ENCODE measurements at places on chromosomes 7 and 10.

DNA sequence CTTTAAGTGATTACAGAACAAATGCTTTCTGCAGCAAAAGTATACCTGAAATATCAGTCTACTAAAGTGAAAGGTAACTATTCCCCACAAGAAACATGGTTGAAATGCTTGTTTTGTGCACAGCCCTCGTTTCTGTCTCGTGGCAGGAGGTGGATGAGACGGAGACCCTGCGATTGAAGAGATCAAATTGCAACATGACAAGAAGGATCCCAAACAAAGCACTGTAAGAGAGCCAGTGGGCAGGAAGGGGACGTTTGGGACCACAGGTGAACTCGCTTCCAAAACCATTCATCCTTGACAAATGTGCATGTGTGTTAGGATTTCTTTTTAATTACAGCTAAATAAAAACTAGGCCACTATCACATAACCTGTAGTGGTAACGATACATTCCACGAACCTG, 192.6 kb downstream of the CCSER2 start:
- DNase-seq: no peak

GRCh38 chr7:36626111-36626510, 98.2 kb downstream of the AOAH start:
- no peak for DNase-seq

GRCh38 chr7:48875045-48875916, 49.1 kb upstream of the CDC14C start:
- DNase-seq: peak; percentile 4

- no peak for DNase-seq
Measured at GRCh38 chr10:82981137-82981723, 1106.2 kb downstream of the NRG3 start.

GRCh38 chr7:1041551-1042491, 2.5 kb upstream of the GPR146 start:
- DNase-seq: peak; percentile 81

DNA sequence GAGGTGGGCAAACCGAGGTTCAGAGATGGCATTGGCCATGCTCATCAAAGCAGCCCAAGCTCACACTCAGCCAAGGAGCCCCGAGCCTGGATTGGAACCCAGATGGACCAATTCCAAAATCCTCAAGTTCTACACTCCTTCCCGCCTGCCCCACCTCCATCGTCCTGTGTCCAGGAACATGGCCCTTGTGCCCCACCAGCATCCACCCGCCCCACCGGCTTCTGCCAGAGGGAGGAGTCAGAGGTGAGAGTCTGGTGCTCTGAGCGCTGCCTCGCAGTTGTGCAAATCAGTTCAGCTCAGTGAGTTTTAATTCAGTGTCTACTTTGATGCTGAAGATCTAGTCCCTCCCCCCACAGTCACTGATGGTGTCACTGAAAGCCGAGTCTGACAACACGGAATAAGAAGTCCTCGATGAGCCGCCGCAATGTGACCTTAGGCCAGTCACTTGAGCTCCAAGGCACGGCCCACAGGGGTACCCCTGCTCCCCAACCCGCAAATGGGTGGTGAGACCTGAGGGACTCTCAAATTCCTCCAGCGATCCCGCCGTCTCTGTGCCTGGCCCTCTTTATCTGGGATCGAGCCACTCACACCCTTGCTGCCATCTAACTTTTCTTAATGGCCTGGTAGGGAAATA, 26.3 kb downstream of the PRKAG2 start:
- DNase-seq: no peak

DNA sequence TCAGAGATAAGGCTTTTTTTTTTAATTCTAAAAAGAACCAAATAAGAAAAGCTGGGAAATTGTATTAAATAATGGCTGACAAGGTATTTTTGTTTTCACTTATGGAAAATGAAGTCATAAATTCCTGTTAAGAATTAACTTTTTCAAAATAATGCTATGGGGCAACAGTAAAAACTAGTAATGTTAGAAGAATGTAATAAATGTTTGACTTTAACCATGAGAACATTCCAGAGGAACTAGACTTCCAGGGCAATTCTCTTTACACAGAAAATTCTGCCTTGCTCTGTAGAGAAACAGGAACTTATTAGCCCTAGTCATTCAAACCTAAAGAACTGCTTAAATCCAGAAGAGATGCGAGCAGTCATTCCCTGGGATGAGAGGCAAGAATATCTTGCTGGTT, 571.1 kb downstream of the IPMK start:
- no peak for DNase-seq

GRCh38 chr10:117609796-117610170, 67.2 kb downstream of the EMX2 start:
- no peak for DNase-seq

DNA sequence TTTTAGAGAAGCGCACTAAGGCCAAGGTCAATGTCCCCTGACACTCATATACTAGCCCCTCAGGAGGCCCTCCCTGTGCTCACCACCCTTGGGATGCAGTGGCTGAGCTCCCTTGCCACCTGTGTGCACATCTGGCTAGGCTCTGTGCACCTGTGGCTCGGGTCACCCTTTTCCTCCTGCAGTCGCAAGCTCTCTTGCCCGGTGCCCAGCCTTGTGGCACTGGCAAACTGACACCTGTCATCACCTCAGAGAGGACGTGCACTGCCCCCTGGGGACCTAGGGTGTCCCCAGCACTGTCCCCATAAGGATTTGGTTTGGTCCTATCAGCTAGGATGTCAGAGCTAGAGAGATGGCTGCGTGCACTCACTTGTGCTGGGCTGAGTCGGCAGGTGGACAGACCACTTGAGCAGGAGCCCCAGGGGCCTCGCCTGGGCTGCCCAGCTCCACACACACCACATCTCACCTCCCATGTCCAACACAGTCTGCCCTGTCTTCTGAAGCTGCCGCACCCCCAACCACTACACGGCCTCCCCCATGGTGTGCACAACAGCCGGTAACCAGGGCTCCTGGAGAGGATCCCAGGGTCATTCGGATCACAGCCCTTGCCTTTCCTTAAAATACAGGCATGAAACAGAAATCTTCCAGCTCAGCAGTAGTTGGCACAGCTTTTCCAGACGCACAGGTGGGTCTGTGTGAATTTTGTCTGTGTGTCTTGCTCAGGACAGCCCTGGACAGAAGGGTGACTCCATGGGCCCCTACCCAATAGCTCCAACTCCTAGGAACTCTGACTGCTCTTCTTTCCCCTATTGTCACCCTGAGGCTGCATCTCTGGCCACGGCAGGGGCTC, 111.0 kb downstream of the GRID1 start:
- DNase-seq: no peak

GRCh38 chr7:46755120-46756034, 826.5 kb downstream of the TNS3 start:
- no peak for DNase-seq

DNA sequence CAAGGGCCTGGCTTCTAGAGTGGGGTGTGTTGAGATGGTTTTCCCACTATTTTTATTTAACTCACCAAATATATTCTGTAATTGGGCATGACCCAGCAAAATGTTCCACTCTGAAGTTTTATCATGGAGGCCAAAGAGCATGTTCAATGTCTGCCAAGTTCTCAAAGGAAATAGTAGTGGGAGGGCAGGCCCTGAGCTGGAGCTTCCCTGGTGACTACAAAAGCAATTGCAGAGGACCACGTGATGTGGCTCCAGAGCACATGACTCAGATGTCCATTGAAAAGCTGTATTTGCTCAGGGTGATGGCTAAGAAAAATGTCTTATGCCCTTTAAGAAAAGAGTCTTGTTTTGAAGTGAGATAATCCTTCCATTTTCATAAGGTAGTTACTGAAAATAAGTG, 1024.8 kb downstream of the LRMDA start:
- DNase-seq: no peak

DNA sequence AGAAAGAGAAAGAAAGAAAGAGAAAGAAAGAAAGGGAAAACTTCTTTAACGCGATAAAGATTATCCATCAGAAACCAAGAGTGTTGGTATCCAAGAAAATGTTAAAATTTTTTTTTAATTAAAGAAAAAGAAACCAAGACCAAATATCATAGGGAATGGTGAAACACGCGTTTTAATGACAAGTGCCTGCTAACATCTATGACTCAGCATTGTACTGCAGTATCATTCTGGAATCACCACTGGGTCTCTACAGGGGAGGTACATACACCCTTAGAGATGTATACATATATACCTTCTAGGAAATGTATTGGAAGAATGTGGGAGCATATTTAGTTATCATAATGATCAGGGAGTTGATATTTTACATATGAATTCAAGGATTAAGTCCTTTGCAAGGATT, 32.1 kb upstream of the PIK3AP1 start:
- no peak for DNase-seq

DNA sequence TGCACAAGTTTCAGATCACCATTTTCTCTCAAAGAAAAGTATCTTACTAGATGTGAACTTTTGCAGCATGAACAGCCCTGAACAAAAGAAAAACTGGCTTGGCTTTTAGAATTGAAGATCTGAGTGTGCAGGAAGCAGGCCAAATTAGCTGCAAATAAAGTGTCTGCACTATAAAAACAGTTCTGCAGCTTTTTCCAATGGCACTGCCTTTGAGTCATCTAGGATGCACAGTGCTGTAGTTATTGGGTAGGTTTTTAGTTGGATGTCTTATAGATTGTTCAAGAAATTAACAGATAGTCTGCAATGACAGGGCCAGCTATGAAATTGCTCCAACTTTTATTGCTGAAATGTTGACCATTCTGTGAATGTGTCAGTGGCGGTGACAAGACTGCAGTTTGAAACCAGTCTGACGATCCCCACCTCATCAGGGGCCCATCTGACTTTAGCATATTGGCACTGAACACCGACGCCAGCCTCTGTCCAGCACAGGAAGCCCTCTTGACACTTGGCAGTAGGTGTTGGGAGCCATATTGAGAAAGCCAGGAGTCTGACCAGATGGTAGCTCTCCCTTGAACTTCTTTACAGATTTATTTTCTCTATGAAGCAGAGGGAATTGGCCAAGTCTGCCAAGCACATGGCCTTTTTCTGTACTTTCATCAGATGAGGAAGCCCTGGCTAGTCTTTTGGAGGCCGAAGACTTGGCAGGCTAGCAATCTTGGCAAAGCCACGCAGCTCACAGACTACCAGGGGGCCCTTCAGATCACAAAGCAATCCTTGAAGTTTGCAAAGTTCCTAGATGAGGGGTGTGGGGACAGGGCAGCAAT, 490.6 kb downstream of the NEBL start:
- no peak for DNase-seq

- DNase-seq: peak; percentile 84
Measured at GRCh38 chr7:7761340-7761973, 43.0 kb upstream of the RPA3 start.

- peak; percentile 79 for DNase-seq
Measured at GRCh38 chr7:131107337-131108211, 220.1 kb upstream of the MKLN1 start.

DNA sequence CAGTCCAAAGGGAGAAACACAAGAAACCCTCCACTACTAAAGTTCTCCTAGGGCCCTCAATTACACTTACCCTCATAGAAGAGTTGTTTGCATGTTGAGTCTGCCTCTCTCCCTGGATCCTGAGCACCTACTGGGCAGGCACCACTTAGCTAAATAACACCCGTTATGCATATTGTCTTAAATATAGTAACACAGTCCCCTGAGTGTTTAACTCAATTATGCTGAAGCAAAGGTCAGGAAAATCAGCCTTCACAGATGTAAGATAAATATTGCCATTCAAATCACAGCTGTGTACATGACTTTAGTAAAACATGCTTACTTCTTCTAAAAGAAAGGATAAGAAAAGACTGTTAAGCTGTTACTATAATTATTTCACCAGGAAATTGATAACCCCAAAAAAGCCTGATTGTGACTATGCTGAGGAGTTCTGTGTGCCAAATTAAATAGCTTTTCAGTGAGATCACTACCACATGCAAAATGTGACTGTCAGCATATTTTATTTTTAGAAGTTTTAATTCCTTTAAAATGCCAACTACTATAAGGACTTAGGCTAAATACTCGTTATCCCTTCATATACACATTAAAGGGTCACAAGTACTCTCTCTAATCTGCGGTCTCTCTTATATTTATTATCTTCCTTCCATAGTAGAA, 733.9 kb upstream of the PHF14 start:
- no peak for DNase-seq

GRCh38 chr7:11642276-11642675, 189.7 kb downstream of the THSD7A start:
- no peak for DNase-seq

DNA sequence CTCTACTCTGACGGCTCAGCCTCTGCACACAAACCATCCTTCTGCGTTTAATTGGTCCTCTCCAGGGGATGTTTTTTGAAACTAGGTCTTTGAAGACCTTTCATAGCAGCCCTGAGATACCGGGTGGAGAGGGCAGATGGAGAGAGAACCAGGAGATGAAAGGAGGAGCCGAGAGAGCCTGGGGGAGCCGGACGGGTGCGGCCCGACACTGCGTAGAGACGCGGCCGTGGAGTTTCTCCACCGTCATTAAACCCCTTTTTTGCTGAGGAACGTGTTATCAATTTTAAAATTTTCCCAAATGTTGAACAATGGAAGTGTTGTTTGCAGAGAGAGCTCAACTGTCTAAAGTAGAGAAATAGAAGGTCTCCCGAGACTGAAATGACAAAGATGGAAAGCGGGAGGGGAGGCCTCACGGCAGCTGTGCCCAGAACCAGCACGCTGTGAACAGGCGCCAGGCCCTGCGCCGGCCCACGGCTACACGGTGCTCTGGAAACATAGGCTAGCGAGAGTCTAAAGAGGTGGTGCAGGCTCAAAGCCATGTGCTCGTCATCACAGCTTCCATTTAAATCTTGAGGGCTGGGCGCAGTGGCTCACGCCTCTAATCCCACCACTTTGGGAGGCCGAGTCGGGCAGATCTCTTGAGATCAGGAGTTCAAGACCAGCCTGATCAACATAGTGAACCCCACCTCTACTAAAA, 307.0 kb downstream of the PTPRN2 start:
- DNase-seq: no peak

- DNase-seq: no peak
Measured at GRCh38 chr10:123795846-123796590, 95.6 kb downstream of the CPXM2 start.

GRCh38 chr10:12605580-12606405, 256.4 kb downstream of the CAMK1D start:
- DNase-seq: peak; percentile 15

- DNase-seq: peak; percentile 29
Measured at GRCh38 chr10:47127188-47127785, 172.7 kb upstream of the GDF10 start.

GRCh38 chr10:13183625-13184024, 22.3 kb downstream of the MCM10 start:
- no peak for DNase-seq
